ENCODE measurements at places on chromosomes 3 and 15. TPM values are rescaled to one million over a fixed set of nuclear protein-coding genes. Genes with fewer than 3 reads are reported as not detected.

ISG20 gene
- total RNA-seq, result 5.7 TPM

AADACL2 gene
- total RNA-seq, result not detected

KCNH8 gene
- not detected for total RNA-seq

CISH gene
- total RNA-seq, result 8.5 TPM

GRCh38 chr15:80123034-80123433, 29.8 kb upstream of the FAH start:
- DNase-seq, result no peak

DNA sequence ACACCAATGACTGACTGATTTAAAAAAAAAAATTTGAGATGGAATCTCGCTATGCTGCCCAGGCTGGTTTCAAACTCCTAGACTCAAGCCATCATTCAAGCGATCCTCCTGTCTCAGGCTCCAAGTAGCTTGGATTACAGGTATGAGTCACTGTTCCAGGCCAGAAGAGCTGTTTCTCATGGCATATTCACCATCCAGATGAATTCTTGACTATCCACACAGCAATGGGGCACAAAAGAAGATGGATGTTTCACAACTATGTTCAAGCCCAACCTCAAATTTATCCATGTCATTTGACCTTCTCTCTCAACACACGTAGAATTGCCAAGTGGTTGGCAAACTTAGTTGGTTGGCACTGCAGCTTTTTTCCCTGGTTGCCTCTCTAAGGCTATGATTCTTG, 40.6 kb downstream of the PRICKLE2 start:
- no peak for DNase-seq

Data from left lobe of liver (tissue), 2 donors.